ENCODE measurements at places on chromosomes 12 and 14.

GRCh38 chr12:68746572-68747180 is 700 bp downstream of the SLC35E3 start:
- peak; percentile 69 for DNase-seq

- no peak for DNase-seq
Measured at GRCh38 chr12:3632754-3633153, 120.2 kb downstream of the CRACR2A start.

DNA sequence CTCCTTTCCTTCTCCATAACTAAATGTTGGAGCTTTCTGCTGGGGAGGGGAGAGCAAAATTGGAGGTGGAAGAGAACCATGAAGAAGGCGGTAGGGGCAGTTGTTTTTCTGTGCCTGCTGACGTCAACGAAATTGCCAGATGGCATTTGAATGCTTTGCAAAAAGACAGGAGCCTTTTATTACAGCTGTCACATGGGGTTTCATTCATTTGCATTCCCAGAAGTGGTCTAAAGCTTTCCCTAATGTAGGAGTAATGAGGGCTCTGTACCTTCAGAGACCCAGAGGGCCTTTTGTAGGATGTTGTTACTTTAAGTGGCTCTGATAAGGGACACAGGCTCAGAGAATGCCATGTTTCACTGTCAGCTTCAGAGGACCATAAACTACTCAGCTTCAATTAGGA is 107.1 kb upstream of the SLCO1C1 start:
- peak; percentile 5 for DNase-seq

DNA sequence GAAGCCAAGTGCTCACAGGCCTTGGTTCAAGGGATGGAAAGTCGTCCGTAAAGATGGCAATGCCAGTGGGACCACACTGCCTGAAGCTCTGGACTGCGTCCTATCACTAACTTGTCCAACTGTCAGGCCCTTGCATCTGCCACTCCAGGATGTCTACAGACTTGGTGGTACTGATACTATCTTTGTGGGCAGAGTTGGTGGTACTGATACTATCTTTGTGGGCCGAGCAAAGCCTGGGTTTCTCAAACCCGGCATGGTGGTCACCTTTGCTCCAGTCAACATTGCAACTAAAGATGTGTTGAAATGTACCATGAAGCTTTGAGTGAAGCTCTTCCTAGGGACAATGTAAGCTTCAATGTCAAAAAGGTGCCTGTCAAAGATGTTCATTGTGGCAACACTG is 128.4 kb upstream of the SEL1L start:
- DNase-seq = no peak

GRCh38 chr12:24879644-24880043 is 69.3 kb downstream of the BCAT1 start:
- DNase-seq = no peak

DNA sequence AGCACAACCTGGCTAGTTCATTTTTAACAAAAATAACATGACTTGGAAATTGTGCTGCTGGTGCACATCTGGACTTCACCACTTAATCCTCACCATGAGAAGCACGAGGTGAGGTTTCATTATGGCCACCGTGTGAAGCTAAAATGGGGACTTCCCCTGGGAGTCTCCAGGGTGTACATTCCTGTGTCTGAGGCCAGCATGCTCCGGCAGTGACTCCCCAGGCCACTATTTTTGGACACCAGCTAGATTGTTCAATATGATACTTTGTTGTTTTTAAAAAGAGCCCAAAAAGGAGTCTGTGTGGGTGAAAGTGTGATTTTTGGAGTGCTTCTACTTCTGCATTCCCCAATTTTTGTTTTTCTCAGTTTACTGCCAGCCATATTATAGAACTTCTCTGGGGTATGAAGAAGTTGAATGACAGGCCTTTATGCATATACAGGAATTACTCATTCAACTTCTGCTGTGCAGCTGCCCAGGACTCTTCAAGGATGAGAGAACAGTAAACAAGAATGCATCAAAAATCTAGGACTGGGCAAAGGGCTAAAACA is 16.9 kb upstream of the AICDA start:
- DNase-seq = peak; percentile 54

DNA sequence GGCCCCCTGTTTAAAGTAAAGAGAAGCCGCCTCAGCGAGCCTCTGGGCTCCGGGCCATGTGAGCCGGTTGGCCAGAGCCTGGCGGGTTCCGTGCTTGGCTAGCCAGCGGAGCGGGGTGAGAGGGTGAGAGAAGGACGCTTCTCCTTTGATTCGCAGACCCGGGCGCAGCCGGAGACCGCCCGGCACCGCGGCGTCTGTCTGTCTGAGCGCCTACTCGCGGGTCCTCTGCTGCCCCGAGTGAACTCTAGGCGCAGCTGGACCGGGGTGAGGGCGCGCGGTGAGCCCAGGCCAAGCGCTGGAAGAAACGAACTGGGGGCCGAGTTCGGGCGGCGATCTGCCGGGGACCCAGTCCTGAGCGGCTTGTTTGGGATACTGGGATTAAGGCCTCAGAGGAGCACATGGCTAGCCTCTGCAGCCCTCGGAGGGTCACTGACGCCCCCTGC is 41.4 kb upstream of the TBX5 start:
- no peak for DNase-seq

DNA sequence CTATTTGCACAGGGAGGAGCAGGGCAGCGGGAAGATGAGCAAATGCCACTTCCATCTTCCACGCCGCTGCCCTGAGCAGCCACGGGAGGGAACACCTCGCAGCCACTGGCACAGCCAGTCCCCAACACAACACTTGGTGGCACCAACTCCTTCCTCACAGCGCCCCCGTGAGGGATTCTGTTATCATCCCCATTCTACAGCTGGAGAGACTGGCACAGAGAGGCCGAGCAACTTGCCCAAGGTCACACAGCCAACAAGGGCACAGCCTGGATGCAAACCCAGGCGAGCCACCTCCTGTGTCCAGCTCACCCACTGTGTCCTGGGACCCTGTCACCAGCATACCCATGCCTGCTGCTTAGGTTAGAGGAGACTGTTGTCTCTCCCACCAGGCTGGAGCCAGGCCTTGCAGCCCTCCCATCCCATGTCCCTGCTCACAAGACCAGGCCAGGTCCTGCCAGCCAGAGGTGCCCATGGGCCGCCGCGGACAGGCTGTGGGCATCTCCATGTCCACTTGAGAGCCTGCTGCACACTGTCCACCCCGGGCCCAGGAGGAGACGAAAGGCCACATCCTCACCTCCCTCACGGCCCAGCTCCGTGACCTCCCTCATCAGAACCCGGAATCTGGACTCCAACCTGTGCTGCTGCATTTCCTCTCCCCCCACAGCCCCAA is 57.0 kb downstream of the NCOR2 start:
- no peak for DNase-seq

- peak; percentile 64 for DNase-seq
Measured at GRCh38 chr14:68462683-68463082, 330.2 kb downstream of the ZFP36L1 start.

DNA sequence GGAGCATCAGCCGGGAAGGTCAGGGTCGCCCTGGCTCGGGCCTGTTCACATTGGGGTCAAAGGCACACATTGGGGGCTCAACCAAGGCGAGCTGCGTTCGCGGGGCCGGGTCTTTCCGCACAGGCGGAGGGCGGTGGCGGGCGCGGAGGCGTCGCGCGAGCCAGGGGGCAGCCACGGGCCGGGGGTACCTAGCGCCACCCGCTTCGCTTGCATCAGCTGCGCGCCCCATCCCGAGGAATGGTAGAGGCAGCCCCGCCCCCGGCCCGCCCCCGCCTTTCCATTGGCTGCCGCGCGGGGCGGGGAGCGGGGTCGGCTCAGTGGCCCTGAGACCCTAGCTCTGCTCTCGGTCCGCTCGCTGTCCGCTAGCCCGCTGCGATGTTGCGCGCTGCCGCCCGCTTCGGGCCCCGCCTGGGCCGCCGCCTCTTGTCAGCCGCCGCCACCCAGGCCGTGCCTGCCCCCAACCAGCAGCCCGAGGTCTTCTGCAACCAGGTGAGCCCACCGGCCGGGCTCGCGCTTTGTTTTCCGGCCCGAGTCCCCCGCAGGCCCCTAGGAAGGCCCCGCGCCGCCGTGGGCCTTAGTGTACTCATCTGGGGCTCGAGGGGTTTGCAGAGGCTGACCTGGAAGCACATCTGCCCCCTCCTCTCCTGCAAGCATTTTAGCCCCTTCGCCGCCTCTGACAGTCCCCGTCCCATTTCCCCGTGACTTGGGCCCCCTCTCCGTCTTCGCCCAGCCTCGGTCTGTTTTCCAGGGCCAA is at the start of gene ALDH2:
Gene ALDH2 (plus strand): TSS at position 326 of the 754 bp plus-strand sequence. CDS start 50 bp downstream, at position 376.
- DNase-seq = peak; percentile 75

GRCh38 chr14:68111097-68111852 is 291.7 kb downstream of the RAD51B start:
- peak; percentile 56 for DNase-seq

DNA sequence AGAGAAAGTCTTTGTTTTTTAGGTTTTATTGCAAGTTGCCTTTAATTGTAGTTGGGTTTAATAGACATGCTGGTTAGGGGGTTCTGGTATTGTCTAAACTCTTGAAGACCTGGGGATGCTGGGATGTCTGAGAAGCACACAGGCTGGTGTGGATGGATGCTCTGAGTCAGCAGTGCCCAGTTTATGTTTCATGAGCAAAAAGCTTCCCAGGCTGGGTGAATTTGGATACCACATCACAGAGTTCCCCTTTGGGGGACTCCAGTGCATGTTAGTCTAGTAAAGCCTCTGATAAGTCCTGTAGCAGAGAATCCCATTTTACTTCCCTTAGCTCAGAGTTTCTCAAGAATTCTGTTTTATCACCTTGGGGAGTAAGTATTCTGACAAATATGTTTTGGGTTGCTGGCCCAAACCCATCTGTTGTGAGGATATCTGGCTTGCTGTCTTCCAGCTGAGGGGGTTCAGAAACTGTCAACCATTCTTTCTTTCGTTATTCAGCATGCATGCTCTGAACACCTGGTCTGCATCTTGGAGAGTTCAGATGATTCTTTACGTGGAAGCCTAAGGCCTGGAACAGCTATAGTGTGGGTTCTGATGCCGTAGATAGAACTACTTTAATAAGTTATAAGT is 509.1 kb downstream of the VRK1 start:
- no peak for DNase-seq

- DNase-seq = no peak
Measured at GRCh38 chr12:31029916-31030562, 43.6 kb upstream of the DDX11 start.

DNA sequence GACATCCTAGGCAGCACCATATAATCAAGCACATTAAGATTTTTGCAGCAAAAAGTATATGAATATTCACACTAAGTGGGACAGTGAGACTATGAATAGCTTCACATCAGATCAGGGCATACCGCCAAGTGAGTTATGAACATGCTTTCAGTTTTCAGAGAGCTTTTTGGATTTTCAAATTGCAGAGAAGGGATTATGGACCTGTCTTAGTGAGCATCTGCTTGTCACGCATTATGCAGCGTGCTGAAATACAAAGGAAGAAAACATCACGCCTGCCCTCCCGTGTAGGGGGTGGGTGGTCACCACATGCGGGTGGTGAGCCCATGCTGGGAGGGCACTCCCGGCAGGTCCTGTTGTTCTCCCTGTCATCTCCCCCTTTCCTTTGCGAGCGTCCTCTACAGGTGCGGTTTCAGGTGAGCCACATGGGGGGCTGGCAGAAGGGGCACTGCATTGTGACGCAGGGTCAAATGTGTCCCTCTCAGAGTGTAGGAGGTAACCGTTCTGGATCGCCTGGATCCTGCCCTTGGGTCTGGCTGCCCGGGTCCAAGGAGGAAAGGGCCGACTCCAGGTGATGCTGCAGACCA is 42.6 kb downstream of the TRAF3 start:
- peak; percentile 40 for DNase-seq

DNA sequence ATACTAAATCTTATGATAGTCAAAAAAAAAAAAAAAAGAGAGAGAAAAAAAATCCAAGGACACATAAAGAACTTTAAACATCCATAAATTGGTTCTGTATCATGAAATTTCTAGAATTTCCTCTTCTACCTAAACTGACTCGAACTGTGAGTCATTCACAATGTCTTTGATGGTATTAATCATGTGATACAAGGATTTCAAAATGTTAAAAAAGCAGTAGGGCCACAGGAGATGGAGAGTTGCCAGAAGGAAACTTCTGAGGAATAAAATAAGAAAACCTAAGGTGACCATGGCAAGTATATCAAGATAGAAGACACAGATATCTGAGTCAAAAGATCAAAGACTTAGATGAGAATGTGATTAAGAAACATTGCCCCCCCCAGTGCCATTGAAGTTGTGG is 1320.9 kb upstream of the FLRT2 start:
- DNase-seq = no peak

DNA sequence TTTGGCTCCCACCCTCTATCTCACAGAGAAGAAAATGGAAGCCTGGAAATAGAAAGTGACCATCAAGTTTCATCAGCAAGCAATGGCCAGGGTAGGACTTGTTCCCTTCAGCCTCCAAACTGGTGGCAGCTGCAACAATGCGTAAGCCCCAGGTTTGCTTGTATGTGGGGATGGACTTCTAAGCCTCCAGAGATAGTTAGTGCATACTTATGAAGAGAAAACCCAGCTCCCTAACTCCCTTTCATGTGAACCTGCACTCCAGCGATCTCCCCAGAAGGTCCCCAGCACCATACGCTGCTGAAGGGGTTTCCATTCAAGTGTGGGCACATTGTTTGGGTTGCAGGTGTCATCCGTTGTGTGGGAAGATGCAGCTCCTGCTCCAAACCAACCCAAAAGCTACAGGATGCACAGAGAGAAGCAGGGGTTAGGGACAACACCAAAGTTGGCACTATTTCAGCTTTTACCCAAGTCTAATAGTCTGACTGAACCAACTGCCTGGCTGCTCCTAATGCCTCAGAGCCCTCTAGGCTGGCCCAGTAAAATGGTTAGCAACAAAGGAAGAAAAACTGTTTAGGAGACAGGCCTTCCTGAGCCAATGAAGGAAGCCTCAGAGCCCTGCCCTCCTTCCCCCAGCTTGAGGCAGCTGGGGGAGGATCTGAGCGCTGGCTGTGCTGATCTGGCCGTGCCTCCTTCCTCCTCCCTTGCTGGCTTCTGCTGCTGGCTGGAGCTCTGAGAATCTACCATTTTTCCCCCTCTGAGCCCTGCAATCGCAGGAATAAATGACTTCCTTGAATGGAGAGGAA is 12.3 kb downstream of the ZFP36L1 start:
- DNase-seq = peak; percentile 70

GRCh38 chr12:53068811-53069585 is 10.2 kb downstream of the SPRYD3 start:
- no peak for DNase-seq

DNA sequence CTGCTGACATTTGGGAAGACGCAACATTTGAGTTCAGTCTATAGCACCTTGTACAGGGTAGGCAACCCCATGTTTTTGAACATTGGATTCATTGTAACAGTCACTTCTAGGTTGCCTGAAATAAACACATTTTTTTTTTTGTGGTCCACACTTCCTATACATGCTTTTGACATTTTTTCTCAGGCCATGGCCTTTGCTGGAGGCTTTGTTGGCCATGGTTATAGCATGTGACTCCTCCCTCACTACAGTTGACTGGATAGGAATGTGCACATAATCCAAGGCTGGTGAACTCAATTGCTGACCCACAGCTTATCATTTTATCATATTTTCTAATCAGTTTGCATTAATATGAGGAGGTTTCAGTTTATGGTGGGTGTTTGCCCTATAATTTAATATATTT is 60.6 kb downstream of the TMEM117 start:
- no peak for DNase-seq

- peak; percentile 43 for DNase-seq
Measured at GRCh38 chr14:59228421-59228820, 40.0 kb downstream of the DAAM1 start.
